Smooth muscle cell of the pulmonary artery (primary cell): ENCODE measurements at places on chromosomes 12 and 14. TPM values are rescaled to one million over a fixed set of nuclear protein-coding genes. Genes with fewer than 3 reads are reported as not detected.

The DGLUCY gene
- total RNA-seq = 44.7 and 46.1 TPM in 2 replicates

The SSTR1 gene
- 6.2 and 14.5 TPM in 2 replicates for total RNA-seq

The DLGAP5 gene
- 2.8 and 10.2 TPM in 2 replicates for total RNA-seq

The SLC38A4 gene
- total RNA-seq = 0.39 and 0.56 TPM in 2 replicates

The LRP1-AS gene
- total RNA-seq = 0.20 TPM in 1 of 2 replicates, not detected in the other

The P2RX7 gene
- total RNA-seq = 0.46 and 1.3 TPM in 2 replicates

The PAPLN gene
- total RNA-seq = 2.5 and 3.2 TPM in 2 replicates

The POTEM gene
- not detected in 2 replicates for total RNA-seq

The BCL2L2 gene
- total RNA-seq = 31.4 and 31.5 TPM in 2 replicates

The ING4 gene
- 26.9 and 27.4 TPM in 2 replicates for total RNA-seq

The MFAP5 gene
- total RNA-seq = 37.3 and 80.5 TPM in 2 replicates

The ATL1 gene
- 4.0 and 6.0 TPM in 2 replicates for total RNA-seq

The LHX5 gene
- not detected in 2 replicates for total RNA-seq

The TSPAN11 gene
- total RNA-seq = 0.07 and 0.13 TPM in 2 replicates

The RBM19 gene
- 15.6 and 22.1 TPM in 2 replicates for total RNA-seq

The LRP10 gene
- 262 and 319 TPM in 2 replicates for total RNA-seq

The KCNA1 gene
- total RNA-seq = 0.33 TPM in 1 of 2 replicates, not detected in the other

The OR4Q3 gene
- not detected in 2 replicates for total RNA-seq
